ENCODE measurements at places on chromosomes 2 and 18. TPM values are rescaled to one million over a fixed set of nuclear protein-coding genes. Genes with fewer than 3 reads are reported as not detected.

The SLC14A1 gene
- total RNA-seq, result not detected

The LHCGR gene
- not detected for total RNA-seq

The PXDN gene
- total RNA-seq, result 467 TPM

The PLGLB1 gene
- total RNA-seq, result 0.59 TPM

Data from astrocyte (in vitro differentiated cells and primary cell).